ENCODE measurements at places on chromosomes 5 and 9. TPM values are rescaled to one million over a fixed set of nuclear protein-coding genes. Genes with fewer than 3 reads are reported as not detected.
A peak's percentile ranks its signal among the peaks of the same experiment; 100 is the strongest.

Gene OR13F1
- total RNA-seq: not detected

Gene FBP2
- total RNA-seq: not detected

Gene ZDHHC11
- 1.1 TPM for total RNA-seq

Gene PCA3
- not detected for total RNA-seq

Gene C8G
- total RNA-seq: not detected

Gene THBS4
- total RNA-seq: 153 TPM

DNA sequence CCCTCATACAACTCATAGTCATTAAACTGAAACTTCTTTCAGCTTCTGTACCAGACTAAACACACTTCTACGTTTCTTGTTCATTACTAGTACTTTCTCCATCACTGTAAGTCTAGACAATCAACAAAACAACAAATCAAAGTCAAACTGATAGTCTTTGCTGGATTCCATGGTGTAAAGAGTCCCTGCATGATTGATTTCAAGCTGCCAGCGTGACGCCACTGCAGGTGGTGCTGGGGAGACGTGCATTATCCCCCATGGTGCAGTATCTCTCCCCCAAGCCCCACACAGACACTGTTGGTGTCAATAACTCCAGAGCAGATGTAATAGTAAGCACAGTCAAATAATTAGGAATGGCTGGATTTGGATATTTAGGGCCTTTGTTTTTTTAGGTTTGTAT, 10.7 kb upstream of the SLC2A8 start:
- no peak overlapping the region for H3K4me3 ChIP-seq
- H3K4me1 ChIP-seq: peaks cover 17% of the 10 kb centered on the region
- H3K27me3 ChIP-seq: no peaks in the 10 kb centered on the region
- no peak overlapping the region for H3K27ac ChIP-seq
- DNase-seq: no peak

DNA sequence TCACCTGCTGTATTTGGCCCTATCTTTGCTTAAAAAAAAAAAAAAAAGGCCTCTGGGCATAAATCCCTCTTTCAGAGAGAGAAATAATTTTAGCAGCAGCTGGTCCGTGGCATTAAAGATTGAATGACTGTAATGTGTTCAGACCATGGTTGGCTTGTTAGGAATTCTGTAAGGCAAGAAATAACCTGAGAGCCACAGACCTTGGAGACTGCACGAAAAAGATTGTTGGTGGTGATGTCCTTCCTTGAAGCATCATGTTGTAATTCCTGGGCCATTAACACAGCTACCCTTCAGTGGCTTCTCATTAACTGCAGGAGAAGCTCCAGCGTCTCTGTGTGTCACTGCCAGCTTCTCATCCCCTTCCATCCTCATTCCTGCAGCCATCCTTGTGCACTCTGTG, 79.0 kb downstream of the SGCD start:
- no peaks in the 10 kb centered on the region for H3K4me1 ChIP-seq
- DNase-seq: no peak
- H3K27me3 ChIP-seq: no peaks in the 10 kb centered on the region
- no peak overlapping the region for H3K27ac ChIP-seq
- H3K4me3 ChIP-seq: no peak overlapping the region

GRCh38 chr9:71218774-71219173, 97.4 kb upstream of the TRPM3 start:
- H3K36me3 ChIP-seq: no peaks in the 10 kb centered on the region
- no peak for DNase-seq
- H3K27me3 ChIP-seq: no peaks in the 10 kb centered on the region
- H3K4me3 ChIP-seq: no peak overlapping the region

GRCh38 chr9:35679766-35680330, 6.1 kb downstream of the CA9 start:
- H3K4me3 ChIP-seq: no peak overlapping the region
- no peak for DNase-seq
- peaks cover 20% of the 10 kb centered on the region for H3K4me1 ChIP-seq
- H3K27ac ChIP-seq: no peak overlapping the region
- H3K36me3 ChIP-seq: peaks cover 33% of the 10 kb centered on the region
- no peaks in the 10 kb centered on the region for H3K27me3 ChIP-seq

- no peaks in the 10 kb centered on the region for H3K27me3 ChIP-seq
- no peaks in the 10 kb centered on the region for H3K4me1 ChIP-seq
- H3K27ac ChIP-seq: no peak overlapping the region
- no peaks in the 10 kb centered on the region for H3K36me3 ChIP-seq
Measured at GRCh38 chr9:106404137-106404536, 458.8 kb upstream of the ZNF462 start.

GRCh38 chr9:88809355-88810161, 181.7 kb upstream of the S1PR3 start:
- no peak overlapping the region for H3K4me3 ChIP-seq
- no peaks in the 10 kb centered on the region for H3K27me3 ChIP-seq
- no peak for DNase-seq
- peaks cover 10% of the 10 kb centered on the region for H3K4me1 ChIP-seq

DNA sequence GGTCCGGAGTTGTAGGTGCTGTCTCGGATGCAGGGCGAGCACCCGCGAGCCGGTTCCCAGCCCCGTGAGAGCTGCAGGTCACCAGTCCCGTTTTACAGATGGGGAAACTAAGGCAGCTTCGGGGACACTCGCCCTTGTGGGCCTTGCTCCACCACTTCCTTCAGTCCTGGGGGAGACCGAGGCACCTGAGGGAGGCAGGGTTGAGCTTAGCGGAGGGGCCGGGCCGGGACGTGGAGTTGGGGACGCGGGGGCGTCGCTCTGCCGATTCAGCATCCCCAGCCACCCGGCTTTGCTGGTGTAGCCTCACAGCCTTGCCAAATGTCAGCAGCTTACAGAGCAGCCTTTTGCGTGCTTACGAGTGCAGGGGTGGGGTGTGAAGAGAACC, 530 bp downstream of the BBLN start:
- peaks cover 5% of the 10 kb centered on the region for H3K4me1 ChIP-seq
- H3K27me3 ChIP-seq: no peaks in the 10 kb centered on the region
- no peak for DNase-seq
- peak overlapping the region; percentile 57 for H3K4me3 ChIP-seq
- H3K36me3 ChIP-seq: peaks cover 37% of the 10 kb centered on the region
- H3K27ac ChIP-seq: peak overlapping the region; percentile 79

GRCh38 chr9:20479419-20480155, 142.7 kb downstream of the MLLT3 start:
- no peaks in the 10 kb centered on the region for H3K36me3 ChIP-seq
- H3K27me3 ChIP-seq: no peaks in the 10 kb centered on the region
- DNase-seq: no peak
- no peaks in the 10 kb centered on the region for H3K4me1 ChIP-seq
- H3K4me3 ChIP-seq: no peak overlapping the region

DNA sequence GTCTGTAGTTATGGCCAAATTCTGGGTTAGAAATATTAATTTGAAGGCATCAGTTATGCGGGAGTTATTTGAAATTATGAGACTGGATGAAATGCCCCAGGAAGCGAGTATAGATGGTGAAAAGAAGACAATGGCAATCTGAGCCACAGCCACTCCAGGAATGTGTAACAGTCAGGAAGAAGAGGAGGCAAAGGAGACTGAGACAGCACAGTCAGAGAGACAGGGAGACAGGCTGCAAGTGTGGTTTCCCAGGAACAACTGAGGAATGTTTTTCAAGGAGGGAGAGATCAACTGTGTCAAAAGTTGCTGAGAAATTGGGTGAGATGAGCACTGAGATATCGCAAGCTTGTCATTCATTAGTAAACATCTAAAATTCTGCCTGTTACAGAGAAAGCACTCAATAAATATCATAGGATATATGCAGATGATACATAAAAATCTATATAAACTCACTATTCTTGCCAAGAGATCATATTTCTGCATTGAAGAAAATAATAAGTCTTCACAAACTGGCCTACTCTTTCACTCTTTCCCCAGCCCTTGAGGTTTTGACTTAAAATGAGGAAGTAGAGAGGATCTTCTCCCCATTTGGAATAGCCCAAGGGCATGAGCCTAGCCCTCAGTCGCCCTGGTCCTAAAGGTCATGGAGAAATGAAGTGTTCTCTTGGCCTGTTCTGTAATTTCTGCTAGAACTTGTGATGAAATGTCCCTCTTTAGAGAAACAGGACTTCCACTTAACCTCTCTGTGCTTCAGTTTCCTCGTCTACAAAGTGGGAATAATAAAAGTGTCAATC, 48.5 kb upstream of the RLN1 start:
- H3K27ac ChIP-seq: no peak overlapping the region
- H3K36me3 ChIP-seq: no peaks in the 10 kb centered on the region
- H3K27me3 ChIP-seq: no peaks in the 10 kb centered on the region

GRCh38 chr5:34737731-34738130, 81.6 kb downstream of the RAI14 start:
- H3K36me3 ChIP-seq: no peaks in the 10 kb centered on the region
- DNase-seq: no peak
- H3K4me1 ChIP-seq: no peaks in the 10 kb centered on the region
- H3K27ac ChIP-seq: no peak overlapping the region
- H3K4me3 ChIP-seq: no peak overlapping the region

DNA sequence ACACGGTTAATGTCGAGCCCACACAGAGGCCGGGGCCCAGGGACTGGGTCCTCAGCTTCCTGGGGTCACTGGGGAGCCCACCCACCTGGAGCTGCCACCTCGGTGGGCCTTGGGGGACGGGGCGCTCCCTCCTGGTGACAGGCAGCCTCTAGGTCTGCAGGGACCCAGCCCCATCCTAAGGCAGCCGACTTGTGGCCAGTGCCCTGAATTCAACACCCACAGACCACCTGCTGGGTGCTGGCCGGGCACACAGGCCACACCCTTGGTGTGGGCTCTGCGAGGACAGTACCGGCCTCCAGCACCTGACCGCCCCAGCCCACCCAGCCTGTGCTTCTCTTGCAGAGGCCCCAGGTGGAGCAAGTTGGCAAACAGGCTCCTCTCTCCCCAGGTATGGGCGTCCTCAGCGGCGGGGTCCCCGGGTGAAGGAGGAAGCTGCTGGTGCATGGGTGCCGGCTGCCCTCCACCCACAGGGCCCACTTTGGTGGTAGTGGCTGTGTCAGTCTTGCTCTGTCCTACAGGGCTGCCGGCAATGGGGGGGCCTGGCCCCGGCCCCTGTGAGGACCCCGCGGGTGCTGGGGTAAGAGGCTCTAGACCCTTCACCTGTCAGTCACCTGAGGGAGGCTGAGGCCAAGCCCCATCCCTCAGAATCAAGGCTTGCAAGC, 8.3 kb downstream of the ENTPD8 start:
- H3K27ac ChIP-seq: no peak overlapping the region
- H3K4me1 ChIP-seq: peaks cover 13% of the 10 kb centered on the region
- no peak overlapping the region for H3K4me3 ChIP-seq
- H3K36me3 ChIP-seq: no peaks in the 10 kb centered on the region
- H3K27me3 ChIP-seq: no peaks in the 10 kb centered on the region

- H3K36me3 ChIP-seq: no peaks in the 10 kb centered on the region
- H3K27me3 ChIP-seq: no peaks in the 10 kb centered on the region
- no peak for DNase-seq
- H3K4me1 ChIP-seq: no peaks in the 10 kb centered on the region
- H3K4me3 ChIP-seq: no peak overlapping the region
- no peak overlapping the region for H3K27ac ChIP-seq
Measured at GRCh38 chr5:81898403-81898802, 73.4 kb upstream of the ATG10 start.

DNA sequence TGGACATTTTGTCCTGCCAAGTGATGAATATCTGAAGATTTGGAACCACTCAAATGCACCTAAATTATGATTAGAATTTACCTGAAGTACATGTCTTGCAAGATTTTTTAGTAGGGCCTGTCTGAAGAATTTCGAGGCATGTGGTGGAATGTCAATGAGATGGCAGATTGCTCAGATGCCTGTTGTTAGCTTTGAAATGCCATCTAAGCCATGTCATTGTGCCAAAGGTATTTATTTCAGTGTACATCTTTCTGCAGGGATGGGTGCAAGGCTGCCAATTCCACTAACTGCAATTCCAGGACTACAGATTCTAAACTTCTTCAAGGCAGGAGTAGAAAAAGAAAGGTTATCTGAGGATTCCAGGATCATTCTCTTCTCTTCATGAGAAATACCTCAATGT, 9.1 kb upstream of the GNAQ start:
- H3K27me3 ChIP-seq: no peaks in the 10 kb centered on the region
- H3K4me3 ChIP-seq: no peak overlapping the region

GRCh38 chr5:14834584-14835550, 36.7 kb downstream of the ANKH start:
- no peaks in the 10 kb centered on the region for H3K36me3 ChIP-seq
- no peak overlapping the region for H3K4me3 ChIP-seq
- H3K4me1 ChIP-seq: no peaks in the 10 kb centered on the region
- no peak for DNase-seq

DNA sequence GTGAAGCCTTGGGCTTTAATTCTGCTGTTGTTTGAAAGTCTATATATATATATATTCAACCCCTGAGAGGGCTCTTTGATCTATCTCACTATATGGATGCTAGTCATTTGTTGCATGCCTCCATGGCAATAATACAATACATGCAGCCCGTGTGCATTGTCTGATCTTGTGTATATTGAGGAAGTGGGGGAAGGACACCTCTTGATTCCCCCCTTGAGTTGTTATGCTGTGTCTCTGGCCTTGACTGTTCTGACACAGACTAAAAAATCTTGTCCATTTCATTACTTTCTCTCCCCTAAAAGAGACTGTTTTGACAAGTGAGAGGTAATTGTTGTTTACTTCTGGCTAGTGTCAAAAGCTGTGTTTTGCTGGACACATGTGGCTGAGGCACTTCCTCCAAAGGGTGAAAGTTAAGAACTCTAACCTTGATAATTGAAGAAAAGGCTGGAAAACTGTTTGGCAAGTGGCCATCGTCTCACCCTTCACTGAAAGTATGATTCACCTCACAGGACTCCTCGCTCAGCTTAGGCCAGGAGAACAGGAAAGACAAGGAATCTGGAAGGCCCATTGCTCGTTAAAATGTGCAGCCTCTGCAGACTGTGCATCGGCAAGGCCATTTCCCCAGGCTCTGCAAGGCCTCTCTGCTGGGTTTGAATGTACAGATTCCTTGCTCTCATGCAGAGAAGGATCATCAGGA, 304.0 kb downstream of the PRELID2 start:
- no peak overlapping the region for H3K4me3 ChIP-seq
- no peaks in the 10 kb centered on the region for H3K27me3 ChIP-seq
- H3K4me1 ChIP-seq: no peaks in the 10 kb centered on the region

- H3K27me3 ChIP-seq: no peaks in the 10 kb centered on the region
- H3K4me1 ChIP-seq: no peaks in the 10 kb centered on the region
- H3K36me3 ChIP-seq: no peaks in the 10 kb centered on the region
- no peak overlapping the region for H3K27ac ChIP-seq
Measured at GRCh38 chr9:113934167-113934828, 58.2 kb downstream of the ZNF618 start.

GRCh38 chr9:129174102-129174723, 3.8 kb downstream of the IER5L start:
- H3K36me3 ChIP-seq: no peaks in the 10 kb centered on the region
- H3K4me1 ChIP-seq: peaks cover 38% of the 10 kb centered on the region
- DNase-seq: peak; percentile 97
- peak overlapping the region; percentile 85 for H3K4me3 ChIP-seq
- H3K27me3 ChIP-seq: no peaks in the 10 kb centered on the region
